Neural progenitor cell (in vitro differentiated cells): ENCODE measurements at places on chromosomes 2 and 18.

DNA sequence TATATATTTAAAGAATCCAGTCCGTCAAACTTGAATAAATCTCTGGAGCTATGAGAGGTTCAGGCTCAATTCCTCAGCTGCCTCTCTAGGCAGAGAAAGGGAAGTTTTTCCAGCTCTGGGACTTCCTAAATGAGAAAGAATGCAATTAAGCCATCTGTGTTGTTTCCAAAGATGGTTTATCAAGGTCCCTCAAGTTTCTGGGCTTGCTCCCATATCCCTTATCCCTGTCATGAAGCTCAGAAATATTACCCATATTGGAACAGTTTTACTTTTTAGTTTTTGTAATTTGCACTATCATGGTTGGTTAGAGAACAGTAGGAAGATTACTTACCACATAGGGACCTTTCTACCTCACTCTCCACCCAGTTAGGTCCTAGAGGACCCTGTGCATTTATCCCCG is 1.4 kb downstream of the CNTNAP5 start:
- no peak for DNase-seq

DNA sequence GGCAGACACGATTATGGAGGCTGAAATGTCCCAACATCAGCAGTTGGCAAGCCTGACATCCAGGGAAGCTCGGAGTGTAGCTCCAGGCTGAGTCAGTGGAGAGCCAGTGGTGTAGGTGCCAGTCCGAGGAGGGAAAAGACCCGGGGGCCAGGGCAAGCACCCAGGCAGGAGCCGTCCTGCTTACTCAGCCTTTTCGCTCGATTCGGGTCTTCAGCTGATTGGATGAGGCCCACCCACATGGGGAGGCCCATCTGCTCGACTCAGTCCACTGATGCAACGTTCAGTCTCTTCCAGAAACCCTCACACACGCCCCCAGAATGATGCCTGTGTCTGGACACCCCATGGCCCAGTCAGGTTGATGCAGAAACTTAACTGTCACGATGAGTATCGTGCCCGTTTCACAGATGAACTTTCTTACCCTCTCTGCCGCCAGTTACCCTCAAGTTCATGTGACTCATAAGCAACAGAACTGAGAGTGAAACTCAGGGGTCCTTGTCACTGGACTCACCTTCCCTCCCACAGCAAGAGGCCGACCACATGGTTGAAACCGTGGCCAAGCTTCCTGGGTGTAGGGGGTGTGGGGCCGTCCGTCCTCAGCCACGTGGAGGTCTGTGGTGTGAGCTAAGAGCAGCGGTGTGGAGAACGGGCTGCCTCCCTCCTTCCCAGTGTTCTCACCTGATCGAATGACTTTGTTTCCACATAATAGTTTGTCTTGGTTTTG is 197.4 kb upstream of the HDAC4 start:
- no peak for DNase-seq

GRCh38 chr2:36967236-36967876 is 1.0 kb upstream of the STRN start:
- no peak for DNase-seq

GRCh38 chr2:67986258-67986657 is 76.5 kb downstream of the C1D start:
- no peak for DNase-seq

- no peak for DNase-seq
Measured at GRCh38 chr2:47798631-47799030, 15.7 kb downstream of the MSH6 start.

- no peak for DNase-seq
Measured at GRCh38 chr18:37582261-37582660, 16.7 kb upstream of the CELF4 start.

GRCh38 chr2:157255746-157256145 is 1.8 kb upstream of the GALNT5 start:
- DNase-seq = no peak

DNA sequence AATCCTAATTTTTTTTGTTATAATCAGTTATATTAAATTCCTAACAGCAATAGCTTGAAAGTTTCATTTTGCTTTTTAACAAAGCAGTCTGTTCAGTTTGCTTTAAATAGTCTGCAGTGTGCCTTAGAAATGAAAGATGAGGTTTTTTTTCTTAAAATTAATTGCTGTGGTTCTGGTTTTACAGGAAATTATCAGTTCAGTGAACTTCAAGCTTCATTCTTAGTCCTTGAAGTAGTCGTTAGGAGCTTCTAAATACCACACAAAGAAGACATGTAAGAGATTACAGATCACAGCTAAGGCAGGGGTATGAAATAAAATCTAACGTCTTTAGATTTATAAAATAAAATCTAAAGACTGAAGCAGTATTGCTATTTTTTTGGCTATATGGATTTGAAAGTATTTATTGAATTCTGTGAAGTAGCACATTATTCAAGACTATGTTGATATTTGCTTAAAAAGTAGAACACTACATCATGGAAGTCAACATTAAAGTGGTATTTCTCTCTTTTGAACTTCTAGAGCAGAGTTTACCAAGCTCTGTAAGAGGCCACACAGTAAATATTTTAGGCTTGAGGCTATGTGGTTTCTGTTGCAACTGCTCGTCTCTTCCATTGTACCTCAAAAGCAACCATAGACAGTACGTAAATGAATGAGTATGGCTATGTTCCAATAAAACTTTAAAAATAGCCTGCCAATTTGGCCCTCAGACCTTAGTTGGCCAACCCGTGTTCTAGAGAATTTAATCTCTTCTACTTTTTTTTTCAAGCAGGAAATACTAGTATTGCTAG is 81.5 kb upstream of the STON1 start:
- no peak for DNase-seq

DNA sequence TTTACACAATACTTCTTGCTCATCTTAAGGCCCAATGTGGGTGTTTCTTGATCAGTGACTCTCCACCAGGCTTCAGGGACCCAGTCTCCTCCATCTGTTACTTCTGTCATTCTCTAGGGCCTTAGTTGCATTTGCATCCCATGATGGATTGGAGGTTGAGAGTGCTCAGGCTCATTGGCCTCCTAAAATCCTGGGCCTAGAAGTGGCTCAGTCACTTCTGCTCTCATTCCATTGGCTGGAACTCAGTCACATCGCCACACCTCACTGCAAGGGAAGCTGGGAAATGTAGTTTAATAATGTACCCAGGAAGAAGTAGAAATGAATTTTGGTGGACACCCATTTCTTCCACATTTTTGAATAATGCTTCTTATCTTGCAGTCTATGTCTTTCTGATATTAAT is 223.5 kb downstream of the HRH4 start:
- DNase-seq = no peak

GRCh38 chr2:120091436-120091835 is 78.6 kb downstream of the EPB41L5 start:
- DNase-seq = no peak

GRCh38 chr2:213789940-213790339 is 505.7 kb downstream of the SPAG16 start:
- no peak for DNase-seq
